Activated CD4-positive, CD25-positive, alpha-beta regulatory T cell treated with anti-CD3 and anti-CD28 coated beads, Interleukin-2, amount 50 U/mL, for 16 hours (primary cell): ENCODE measurements at places on chromosomes 1 and 21.

GRCh38 chr21:45617021-45617921 is 26.3 kb upstream of the PCBP3 start:
- no peak for DNase-seq

- DNase-seq = no peak
Observed at GRCh38 chr1:100622966-100623762, 85.2 kb downstream of the GPR88 start.

DNA sequence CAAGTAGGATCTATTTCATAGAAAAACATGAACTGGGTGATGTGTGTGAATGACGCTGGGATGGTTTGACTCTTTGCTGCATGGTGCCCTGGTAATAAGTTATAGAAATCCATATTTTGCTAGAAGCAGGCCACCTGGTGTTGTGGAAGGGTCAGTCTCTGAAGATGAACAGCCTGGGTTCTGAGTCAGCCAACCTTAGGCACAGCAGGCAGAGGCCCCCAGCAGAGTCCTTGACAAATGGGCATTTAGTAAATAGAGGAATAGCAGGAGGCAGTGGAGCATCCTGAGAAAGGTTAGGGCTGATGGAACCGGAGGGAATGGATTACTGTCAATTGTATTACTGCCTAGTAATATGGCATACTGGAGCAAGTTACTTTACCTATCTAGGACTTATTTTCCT is 20.9 kb downstream of the FGGY start:
- no peak for DNase-seq

- DNase-seq = no peak
Observed at GRCh38 chr1:13662493-13662892, 37.5 kb upstream of the PRDM2 start.

DNA sequence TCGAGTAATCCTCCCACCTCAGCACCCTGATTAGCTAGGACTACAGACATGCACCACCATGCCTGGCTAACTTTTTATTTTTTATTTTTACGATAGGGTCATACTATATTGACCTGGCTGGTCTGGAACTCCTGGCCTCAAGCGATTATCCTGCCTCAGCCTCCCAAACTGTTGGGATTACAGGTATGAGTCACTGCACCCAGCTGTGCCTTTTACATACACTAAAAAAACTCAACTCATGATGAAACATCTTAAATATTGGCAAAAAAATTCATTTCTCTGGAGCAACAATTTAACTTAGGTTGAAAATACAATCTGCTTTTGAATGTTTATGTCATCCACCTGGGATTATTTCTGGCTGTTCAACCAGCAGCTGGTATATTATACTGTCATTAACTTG is 598.3 kb upstream of the ZP4 start:
- DNase-seq = no peak

DNA sequence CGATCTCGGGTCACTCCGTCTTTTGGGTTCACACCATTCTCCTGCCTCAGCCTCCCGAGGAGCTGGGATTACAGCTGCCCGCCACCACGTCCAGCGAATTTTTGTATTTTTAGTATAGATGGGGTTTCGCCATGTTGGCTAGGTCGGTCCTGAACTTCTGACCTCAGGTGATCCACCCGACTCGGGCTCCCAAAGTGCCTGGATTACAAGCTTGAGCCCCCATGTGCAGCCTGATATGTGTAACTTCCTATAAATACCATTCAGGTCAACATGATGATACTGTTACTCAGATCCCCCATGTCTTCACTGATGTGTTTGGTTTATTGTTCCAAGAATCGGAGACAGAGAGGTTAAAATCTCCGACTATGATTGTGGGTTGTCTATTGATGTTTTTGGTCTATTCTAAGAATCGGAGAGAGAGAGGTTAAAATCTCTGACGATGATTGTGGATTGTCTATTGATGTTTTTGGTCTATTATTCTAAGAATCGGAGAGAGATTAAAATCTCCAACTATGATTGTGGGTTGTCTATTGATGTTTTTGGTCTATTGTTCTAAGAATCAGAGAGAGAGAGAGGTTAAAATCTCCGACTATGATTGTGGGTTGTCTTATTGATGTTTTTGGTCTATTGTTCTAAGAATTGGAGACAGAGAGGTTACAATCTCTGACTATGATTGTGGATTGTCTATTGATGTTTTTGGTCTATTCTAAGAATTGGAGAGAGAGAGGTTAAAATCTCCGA is 17.0 kb downstream of the C1orf159 start:
- DNase-seq = no peak

DNA sequence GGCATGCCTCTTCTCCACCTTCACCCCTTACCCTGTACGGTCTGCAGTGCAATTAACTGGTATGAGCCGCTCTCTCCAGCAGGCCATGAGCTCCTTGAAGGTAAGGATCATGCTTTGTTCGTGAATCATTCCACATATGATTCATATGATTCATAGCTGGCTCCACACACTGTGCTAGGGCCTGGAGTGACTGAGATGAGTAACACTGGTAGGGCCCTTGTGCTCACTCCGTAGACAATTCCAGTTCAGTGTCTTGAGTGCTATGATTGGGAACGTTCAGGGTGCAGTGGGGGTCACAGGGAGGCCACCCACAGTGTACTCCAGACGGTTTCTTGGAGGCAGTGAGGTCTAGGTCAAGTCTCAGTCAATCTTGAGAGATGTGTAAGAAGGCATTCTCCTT is 239.8 kb downstream of the LMX1A start:
- DNase-seq = no peak

DNA sequence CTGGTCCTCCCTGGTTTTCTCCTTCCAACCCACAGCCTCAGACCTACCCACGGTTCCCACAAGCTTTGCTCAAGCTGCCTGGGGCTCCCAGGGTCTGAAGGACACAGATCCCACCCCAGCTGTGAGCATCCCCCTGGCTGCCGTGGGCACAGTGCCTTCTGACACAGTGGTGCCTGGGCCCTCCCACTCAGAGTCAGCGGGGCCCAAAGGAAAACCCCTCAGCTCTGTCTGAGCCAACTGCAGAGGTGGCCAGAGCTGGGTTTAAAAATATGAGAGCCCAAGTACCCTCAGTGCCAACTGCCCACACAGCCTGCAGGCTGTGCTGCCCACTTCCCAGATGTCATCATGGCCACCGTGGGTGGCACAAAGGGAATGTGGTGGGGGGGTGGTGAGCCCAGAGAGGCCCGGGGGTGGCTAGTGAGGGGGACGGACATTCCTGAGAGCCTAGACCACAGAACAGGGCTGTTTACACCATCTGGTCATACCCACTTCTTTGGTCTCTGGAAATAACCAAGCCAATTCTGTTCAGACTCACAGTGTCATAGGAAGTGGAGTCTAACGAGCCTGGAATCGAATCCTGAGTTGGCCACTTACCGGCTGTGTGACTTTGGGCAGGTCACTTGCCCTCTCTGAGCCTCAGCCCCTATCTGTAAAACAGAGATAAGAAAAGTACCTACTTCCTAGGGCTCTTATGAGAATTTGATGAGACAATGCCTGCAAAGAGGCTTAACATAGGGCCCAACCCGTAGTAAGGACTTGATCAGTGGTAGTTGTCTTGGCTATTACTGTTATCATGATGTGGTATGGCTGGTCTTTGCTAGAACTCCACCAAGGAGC is 85.5 kb downstream of the CAMK2N1 start:
- no peak for DNase-seq
